HFFc6 (cell line): ENCODE measurements at places on chromosomes 2 and 18. TPM values are rescaled to one million over a fixed set of nuclear protein-coding genes. Genes with fewer than 3 reads are reported as not detected.

DNA sequence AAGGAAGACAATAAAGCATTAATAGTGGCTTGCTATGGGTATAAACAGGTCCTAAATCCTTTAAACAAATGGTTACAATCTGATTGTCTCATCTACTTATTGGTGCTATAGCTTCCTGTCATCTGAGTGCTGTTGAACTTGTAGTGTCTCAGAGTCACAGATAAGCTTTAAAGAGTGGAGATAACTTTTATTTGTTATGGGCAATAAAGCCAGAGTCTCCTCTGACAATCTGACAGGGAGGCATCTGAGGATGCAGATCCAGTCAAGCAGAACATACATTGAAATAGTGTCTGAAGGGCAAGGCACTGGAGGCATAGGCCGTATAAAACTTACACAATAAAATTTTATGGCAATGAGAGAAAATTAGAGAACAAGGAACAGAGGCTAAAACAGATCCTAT is 1132.4 kb upstream of the CDH2 start:
- no peak for DNase-seq

- DNase-seq = no peak
Observed at GRCh38 chr2:221350616-221351015, 221.5 kb downstream of the EPHA4 start.

GRCh38 chr2:235382179-235382578 is 111.7 kb upstream of the AGAP1 start:
- no peak for DNase-seq

- DNase-seq = peak; percentile 71
Observed at GRCh38 chr2:182447863-182448262, 21.0 kb upstream of the PDE1A start.

- no peak for DNase-seq
Observed at GRCh38 chr2:196712867-196713266, 73.4 kb downstream of the CCDC150 start.

GRCh38 chr2:29629495-29629894 is 291.9 kb downstream of the ALK start:
- DNase-seq = no peak

DNA sequence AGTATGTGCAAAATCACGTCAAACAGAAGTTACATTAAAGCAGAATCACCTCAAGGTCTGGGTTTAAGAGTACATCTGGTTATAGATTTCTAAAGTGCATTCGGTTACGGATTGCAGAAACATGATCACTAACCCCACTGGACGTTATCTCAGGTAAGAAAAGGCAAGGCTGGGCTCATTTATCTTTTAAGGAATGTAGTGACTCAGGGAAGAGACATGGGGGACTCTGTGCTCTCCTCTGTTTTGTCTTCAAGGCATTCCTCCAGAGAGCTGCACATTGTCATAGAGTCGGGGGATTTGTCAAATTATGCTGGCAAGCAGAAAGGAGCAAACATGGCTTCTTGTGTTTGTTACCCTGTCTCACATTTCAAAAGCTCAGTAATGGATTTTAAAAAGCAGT is 14.3 kb downstream of the WDSUB1 start:
- DNase-seq = no peak

GRCh38 chr18:79197531-79197930 is 128.3 kb downstream of the ATP9B start:
- DNase-seq = no peak

The SPATA3 gene
- total RNA-seq = not detected in 2 replicates

The ATOH8 gene
- 31.8 to 47.7 TPM (median 41.3 TPM) in 3 replicates for total RNA-seq

The ZC3H8 gene
- 3.4 to 5.2 TPM (median 3.5 TPM) in 3 replicates for total RNA-seq
